ENCODE measurements at places on chromosomes 1 and 21.
A peak's percentile ranks its signal among the peaks of the same experiment; 100 is the strongest.

DNA sequence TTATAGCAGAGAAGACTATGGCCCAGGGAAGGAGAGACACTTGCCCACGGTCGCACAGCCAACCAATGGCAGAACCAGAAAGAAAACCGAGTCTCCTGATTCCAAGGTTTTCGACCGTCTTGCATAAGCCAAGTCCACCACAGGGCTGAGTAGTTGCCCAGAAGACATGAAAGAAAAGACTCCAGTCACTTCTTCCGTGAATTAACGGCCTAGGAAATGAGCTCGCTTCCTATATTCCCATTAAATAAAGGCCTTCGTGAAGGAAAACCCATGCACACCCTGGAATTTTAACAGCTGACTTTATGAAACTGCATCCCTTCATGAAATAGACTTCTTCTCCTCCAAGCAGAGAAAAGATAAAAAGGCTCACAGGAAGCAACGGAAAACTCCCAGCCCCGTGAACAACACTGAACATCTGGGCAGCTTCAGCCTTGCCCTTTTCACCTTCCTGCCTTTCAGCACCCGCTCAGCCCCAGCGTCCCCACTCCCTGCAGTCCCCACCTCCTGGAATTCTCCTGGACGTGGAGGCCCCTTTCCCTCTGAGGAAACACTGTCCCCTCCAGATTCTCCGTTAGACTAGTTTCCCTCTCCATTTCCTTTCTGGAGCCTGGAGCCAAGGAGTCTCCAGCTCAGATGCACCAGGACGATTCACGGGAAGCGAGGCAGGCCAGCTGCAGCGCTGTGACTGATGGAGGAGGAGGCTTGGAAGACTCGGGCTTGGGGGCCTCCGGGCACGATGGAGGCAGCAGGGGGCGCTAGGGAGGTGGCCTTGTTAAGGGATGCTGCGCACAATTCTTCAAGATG is 2.7 kb upstream of the MYOC start:
- DNase-seq = peak; percentile 47

- DNase-seq = no peak
Measured at GRCh38 chr1:106502659-106503058, 553.8 kb upstream of the PRMT6 start.

GRCh38 chr1:87926131-87926830 is 597.6 kb downstream of the LMO4 start:
- DNase-seq = no peak

DNA sequence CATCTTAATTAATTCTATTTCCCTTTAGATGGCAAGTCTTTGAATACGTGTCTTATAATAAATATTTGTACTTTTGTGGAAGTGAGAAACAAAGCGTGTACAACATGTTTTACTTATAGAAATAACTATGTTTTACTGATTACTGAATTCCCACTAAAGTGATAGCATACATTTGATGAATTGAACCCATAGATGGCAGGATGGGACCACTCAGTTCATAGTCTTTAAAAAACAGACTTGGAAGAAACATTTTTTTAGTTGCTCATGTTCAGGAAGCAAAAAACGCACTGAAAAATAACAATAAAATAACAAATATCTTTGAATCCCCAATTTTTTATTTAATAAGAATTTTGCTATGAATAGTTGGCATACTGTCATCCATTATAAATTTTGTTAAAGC is 507.1 kb upstream of the ZRANB2 start:
- no peak for DNase-seq

GRCh38 chr1:199453723-199454122 is 573.8 kb upstream of the NR5A2 start:
- DNase-seq = no peak

DNA sequence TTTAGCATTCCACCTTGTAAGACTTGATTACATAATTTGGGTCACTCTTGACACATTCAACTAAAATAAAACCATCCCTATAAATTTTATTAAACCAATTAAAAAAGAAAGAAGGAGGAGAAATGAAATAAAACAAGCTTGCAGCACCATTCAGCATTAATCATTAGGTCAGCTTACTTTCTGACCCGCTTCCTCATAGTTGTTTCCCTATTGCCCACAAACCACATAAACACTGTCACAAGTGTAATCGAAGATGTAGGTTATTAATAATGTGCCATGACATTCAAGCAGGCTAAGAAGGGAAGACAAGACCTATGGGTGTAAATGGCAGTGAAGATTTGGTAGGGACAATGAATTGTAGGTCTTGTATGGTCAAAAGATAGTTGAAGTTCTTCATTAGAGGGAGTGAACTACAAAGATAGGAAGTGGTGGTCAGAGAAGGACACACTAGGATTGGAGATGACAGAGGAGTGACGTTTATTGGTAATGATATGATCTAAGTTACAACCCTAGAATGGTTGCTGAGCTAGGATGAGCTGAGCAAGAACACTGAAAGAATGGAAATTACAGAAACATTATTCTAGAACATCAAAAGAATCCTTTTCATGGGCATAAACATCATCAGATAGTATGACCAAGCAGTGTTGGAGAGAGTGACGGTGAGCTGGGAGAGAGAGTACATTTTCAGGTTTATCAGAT is 231.5 kb downstream of the KCNT2 start:
- no peak for DNase-seq

DNA sequence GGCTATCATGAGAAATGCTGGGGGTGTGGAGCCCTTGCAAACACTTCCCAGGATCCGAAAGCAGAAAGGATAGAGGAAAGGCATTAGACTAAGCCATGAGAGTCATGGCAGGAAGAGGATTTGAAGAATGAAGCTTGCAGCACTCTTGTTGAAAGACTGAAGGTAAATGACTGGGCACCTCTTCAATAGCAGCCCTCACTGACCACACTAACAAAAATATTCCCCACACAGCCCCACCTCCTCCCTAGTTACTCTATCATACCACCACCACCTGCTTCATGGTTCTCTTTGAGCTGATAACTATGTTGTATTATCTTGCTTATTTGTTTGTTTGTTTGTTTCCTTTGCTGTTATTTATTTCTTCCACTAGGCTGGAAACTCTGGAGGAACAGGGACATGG is 13.2 kb upstream of the ATP1A1 start:
- no peak for DNase-seq

DNA sequence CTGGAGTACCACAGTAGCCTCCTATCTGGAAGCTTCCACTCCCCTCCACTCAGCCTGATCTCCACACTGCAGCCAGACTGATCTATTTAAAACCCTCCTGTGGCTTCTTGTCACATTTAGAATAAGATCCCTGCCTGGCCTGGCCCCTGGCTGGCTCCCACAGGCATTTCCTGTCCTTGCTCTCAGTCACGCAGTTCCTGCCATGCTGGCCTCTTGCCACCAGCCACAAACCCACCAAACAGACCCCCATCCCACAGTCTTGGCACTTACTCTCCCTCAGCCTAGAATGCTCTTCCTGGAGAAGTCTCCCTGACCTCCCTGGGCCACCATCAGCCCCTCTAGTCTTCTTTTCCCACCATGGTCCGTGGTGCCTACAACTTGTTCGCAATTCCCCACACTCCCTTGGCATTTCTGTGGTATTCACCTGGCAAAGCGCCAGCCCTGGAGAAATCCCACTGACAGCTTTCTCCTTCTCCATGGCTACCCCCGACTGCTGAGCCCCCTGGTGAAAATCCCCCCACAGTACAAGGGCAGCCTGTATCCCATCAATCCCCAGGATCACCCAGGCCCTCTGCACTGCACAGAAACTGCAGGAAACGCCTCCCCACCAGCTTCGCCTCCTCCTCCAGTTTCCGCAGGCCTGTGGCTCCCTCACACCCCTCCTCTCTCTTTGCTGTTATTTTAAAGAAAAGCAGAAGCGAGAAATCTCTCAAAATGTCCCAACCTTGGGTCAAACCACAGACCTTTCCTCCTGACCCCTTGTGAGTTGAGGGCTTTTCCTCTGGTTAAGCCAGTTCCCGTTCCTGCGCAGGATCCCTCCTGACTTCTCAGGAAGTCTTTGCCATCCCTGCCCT is 94.5 kb downstream of the SYT2 start:
- no peak for DNase-seq

DNA sequence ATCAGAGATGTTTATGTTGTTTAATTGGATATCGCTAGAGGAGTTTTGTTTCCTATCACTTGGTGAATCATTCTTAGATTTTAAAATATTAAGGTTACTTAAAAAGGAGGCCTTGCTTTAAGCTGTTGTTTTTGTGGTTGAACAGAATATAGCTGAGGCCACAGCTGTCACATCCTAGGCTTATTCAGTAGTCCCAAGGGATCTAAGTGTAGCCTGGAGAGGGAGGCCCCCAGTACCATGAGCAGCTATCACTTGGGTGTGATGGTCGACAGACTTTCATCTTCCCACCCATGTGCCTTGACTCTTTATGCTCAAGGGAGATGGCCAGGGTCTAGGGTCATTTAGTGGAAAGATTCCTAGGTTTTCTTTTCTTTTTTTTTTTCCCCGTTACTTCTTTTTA is 278.7 kb downstream of the HHAT start:
- DNase-seq = no peak

DNA sequence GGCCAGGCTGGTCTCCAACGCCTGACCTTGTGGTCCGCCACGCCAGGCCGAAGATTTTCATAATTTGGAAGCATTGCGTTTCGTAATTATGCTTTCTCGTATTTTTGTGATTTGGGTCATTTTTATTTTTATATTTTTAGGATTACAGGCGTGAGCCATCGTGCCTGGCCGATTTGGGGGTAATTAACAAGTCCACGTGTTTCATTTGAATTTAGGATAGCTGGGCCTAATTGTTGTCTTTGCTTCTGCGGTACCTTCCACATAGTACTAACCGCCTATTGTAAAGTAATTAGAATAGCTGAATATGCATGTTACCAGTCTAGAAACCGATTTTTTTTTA is 1.0 kb downstream of the RCC1 start:
- no peak for DNase-seq

GRCh38 chr1:2360588-2361364 is 30.6 kb downstream of the MORN1 start:
- no peak for DNase-seq

- no peak for DNase-seq
Measured at GRCh38 chr21:15564907-15565306, 164.9 kb upstream of the USP25 start.

- no peak for DNase-seq
Measured at GRCh38 chr21:35311985-35312384, 262.9 kb upstream of the RUNX1 start.

DNA sequence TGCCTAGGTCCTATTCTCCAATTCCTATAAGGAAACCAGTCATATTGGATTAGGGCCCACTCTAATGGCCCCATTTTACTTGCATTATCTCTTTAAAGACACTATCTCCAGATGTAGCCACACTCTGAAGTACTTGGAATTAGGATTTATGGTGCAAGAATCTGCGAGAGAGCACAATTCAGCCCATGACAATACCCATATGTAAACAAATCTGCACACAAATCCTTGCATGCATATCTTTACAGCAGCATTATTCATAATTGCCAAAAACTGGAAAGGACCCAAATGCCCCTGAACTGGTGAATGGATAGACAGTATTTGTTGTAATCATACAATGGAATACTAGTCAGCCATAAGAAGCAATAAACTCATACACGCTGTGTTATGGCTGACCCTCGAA is 229.8 kb upstream of the ADAMTS5 start:
- DNase-seq = no peak

DNA sequence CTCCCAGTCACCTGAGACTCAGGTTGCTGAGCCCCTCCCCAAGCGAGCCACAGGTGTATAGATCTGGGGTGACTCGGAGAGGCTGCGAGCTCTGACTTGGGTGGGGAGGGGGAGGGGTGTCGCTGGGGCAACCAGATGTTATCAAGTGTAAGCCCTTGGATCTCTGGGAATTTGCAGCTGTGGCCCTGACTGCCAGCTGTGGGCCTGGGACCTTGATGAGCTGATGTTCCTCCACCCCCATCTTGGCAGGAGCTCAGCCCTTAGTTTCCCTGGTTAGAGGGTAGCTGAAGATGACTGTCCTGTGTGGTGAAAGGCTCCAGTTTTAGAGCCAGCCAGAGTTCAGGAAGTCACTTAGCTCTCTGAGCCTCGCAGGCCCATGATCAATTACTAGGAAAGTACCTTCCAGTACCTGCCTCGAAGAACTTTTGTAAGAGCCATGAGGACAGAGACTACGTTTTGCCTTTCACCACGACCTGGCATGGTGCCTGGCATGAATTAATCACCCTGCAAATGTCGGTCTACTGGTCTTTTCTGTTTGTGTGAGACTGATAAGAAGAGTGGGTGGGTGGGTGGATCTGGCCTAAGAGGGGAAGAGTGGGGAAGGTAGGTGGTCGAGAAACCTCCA is 55.8 kb downstream of the YARS1 start:
- DNase-seq = no peak

- DNase-seq = no peak
Measured at GRCh38 chr1:110298991-110299390, 40.2 kb upstream of the RBM15 start.

DNA sequence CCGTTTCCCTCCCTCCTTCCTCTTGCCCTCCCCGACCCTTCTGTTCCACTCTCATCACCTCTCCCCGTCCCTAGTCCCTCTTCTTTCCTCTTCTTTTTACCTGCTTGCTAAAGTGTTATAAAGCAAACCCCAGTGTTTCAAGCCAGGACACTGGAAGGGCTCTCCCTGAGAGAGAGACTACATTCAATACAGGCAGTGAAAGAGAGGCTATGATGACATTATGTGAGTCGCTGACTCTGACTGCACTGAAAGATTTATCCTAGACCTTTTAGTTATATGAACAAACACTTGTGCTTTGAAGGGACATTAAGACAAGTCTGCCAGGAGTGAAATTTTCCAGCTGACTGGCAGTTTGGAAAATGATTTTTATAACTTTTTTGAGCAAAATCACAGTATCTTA is 155.7 kb downstream of the S1PR1 start:
- DNase-seq = no peak

DNA sequence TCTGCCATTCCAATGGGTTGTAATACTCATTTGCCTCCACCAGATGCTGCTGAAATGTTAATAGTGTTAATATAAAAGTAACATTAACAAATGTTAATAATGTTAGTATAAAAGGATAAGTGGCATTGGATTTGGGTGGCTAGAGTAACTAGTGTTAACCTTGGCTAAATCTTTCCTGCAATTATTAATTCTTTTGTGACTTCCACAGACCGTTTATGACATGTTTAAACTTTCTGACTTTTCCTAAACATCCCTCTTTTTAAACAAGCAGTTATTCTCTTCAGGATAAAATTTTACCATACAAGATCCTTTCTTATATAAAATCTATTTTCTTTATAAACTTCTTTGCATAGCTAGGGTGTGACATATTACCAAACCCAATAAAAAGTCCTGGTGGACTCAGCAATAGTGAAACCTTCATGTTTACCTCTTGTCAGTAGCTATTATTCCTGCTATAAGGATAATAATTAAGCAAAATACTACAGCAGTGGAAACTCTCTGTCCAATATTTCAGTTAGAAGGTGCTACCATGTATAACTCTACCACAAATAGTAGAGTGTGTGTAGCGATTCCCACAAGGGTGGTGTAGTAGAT is 41.5 kb downstream of the CCDC30 start:
- no peak for DNase-seq

All from activated gamma-delta T cell treated with anti-CD3 and anti-CD28 coated beads, Interleukin-2, amount 50 U/mL, for 16 hours (primary cell).